CD4-positive, CD25-positive, alpha-beta regulatory T cell (primary cell): ENCODE measurements at places on chromosomes 4 and X.
A peak's percentile ranks its signal among the peaks of the same experiment; 100 is the strongest.

DNA sequence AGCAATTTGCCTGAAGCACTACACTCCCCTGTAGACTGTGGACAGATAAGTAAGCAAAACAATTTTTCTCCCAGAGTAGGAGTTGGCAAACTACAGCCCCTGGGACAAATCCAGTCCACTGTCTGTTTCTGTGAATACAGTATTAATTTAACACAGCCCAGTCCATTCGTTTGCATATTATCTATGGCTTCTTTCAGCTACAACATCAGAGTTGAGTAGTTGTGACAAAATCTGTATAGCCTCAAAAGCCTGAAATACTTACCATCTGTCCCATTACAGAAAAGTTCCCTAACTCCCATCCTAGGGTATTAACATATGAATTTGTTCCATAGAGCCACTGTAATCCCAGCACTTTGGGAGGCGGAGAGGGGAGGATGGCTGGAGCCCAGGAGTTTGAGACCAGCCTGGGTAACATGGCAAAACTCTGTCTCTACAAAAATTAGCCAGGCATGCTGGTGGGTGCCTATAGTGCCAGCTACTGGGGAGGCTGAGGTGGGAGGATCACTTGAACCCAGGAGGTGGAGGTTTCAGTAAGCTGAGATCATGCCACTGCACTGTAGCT, 53.0 kb downstream of the AMELX start:
- DNase-seq = no peak

DNA sequence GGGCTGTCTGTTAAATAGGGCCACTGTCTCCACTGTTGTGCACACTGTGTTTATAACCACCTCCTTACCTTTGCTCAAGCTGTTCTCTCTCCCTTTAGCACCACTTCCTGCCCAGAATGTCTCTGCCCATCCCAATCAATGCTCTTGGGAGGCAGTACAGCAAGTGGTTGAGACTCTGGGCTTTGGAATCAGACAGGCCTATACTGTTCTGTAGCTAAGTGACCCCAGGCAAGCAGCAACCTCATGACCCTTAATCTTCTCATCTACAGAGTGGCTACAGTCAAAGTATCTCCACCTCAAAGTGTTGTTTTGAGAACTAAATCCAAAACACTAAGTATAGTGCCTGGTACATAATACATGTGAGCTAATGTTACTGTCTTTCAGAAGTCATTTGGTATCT, 3.8 kb upstream of the TXK start:
- DNase-seq = peak; percentile 26

DNA sequence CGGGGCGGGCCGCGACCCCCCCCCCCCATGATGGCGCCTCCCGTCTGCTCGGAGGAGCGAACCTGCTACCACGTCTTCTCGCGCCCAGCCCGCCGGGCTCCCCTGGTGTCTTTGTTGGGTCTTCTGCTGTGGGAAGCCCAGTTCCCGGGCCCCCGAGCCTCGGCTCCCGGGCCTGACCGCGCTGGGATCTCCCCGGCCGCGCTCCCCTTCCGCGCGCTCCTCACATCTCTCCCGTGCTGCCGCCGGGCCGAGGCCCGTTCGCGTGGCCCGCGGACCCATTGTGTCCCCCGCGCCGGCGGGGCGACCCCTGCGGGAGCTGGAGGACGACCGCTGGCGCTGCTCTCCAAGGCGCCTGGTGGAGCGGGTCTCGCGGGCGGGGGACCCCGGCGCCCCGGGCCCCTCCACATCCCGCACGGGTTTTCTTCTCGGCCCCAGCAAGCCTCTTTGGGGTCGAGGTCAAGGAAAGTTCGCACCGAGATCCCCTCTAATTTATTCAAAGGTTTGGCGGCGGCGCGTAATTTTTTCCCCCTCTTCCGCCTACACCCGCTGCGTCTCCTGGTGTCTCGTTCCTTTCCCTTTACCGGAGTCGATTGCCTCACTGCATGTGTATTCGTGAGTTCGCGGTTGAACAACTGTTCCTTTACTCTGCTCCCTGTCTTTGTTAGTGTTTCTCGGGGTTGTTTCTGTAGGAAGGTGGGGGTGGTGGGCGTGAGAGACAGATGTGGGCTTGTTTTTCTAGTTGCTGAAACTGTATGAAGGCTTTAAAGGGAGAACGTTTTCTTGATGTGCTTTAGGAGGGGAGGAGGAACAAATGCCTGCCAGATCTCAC, 770 bp downstream of the SMAD1 start:
- no peak for DNase-seq

DNA sequence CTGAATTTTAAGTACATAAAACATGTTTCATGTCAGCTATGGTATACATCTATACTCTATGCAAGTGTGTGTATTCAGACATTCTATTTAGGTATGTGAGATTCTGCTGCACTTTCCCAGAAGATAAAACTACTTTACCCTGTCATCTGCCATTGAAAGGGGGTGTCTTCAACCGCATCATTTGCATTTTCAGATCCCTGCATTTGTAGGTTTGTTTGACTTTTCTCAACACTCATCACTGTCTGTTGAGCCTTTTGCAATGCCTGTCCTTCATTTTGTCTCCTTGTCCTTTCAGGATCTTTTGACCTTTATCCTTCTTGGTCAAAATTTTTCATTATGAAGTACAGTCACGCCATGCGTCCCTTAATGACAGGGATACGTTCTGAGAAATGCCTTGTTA, 103.5 kb downstream of the TMA16 start:
- no peak for DNase-seq

GRCh38 chr4:90061881-90062280, 65.3 kb upstream of the CCSER1 start:
- no peak for DNase-seq

DNA sequence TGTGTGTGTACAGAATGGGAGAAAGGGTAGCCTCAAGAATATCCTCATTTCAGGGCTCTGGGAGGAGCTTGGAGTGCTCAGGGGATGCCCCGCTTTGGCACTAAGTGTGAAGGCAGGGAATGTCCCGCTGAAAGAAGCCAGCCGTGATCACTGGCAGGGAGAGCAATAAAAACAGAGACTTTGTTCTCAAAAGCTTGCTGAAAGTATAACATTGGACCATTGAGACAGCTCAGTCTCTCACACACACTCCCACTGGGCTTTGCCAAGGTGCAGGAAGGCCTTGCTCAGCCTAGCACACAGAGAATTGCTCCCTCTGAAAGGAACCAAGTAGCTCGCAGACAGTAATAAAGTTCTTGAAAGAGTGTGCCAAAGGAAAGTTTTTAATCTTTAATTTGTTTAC, 143.8 kb upstream of the SLITRK2 start:
- no peak for DNase-seq

- DNase-seq = no peak
Observed at GRCh38 chr4:101198682-101199339, 148.5 kb downstream of the PPP3CA start.

- peak; percentile 12 for DNase-seq
Observed at GRCh38 chrX:27444093-27444908, 18.8 kb downstream of the PPP4R3C start.

- DNase-seq = no peak
Observed at GRCh38 chr4:98958065-98958464, 29.1 kb upstream of the EIF4E start.

DNA sequence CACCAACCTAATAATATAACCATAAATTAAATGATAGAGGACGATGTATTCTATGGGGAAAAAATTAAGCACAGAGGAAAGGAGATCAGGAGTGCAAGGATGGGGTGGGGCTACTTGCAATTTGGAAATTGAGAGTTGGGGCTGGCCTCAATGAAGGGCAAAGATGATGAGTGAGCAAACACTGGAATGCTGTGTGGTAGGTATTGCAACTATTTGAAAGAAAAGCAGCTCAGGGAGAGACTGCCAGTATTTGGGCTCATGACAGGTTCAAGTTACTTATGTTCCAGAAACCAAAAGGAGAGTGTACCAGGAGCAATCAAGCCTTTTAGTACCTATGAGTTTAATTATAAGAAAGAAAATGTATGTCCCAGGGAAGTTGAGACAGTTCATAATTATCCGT, 47.4 kb downstream of the ASIC5 start:
- DNase-seq = no peak
